ENCODE measurements at places on chromosomes 7 and 10. TPM values are rescaled to one million over a fixed set of nuclear protein-coding genes. Genes with fewer than 3 reads are reported as not detected.

DNA sequence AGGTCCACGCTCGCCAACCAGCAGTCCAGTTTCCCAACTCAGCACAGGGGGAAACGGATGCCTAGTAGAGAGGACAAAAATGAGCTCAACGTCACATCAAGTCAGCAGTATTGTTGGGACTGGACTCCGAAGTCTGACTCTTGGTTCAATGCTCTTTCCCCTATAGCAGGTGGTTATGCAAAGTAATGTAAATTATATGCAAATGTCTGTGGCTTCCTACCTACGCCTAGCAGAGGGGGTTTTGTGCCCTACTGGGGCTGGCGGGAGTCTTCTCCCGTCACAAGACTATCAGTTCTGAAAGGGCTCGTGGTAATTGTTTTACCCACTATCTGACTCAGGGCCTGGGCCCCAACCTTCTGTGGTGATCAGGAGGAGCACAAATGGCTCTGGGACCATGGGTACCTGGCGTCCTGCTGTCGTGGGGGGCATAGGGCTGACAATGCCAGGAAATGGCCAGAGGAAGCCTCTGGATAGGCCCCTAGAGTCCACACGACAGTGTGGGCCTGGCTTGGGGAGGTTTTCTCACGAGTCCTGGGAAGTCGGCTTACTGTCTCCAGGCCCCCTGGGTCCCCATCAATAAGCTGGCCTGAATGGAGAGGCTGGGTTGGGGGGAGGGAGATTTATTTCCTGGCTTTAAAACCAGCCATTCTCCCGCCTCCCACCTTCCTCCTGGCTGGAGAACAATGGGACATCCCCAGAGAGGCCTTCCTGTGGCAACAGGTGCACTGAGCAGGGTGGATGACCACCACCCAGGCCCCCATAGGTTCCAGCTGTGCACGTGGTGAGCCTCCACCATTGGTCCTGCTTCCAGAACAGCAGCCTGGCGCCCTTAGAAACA is 41.8 kb downstream of the UNC5B start:
- no peak for DNase-seq

DNA sequence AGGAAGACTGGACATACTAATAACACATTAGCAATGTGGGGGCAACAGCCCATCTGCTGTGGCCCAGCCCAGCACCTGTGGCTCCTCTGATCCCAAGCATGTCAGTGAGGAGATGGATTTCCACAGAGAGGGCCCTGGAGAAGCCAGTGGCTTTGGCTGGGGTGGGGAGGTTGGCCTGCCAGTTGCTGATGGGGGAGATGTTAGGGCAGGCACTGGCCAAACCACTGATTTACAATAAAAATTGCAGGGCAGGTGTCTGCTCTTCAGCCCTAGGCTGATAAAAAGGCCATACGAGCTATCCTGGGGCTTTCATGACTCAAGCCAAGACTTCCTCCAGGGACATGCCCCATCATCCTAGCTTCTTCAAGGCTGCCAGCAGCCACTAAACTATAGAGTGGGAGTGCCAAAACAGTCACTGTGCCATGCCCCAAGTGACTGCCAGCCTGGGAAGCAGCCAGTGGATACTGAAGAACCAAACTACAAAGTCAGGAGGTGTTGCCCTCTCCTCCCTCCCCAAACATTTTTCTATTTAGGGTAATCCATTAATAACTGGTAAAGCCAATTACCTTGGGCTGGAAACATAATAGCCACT is 37.8 kb downstream of the DPCD start:
- DNase-seq: no peak

DNA sequence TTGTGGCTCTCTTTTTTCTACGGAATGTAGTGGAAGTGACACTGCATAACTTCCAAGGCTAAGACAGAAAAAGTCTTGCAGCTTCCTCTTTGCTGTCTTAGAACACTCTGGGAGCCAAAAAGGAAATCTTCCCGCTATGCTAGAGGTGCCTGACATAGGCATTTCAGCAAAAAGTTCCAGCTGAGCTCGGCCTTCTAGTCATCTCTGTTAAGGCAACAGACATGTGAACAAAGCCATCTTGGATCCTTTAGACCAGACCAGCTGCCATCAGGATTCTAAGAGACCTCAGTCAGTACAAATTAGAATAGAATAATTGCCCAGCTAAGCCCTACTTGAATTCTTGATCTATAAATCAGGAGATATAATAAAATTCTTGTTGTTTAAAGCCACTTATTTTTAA is 16.3 kb upstream of the COL1A2 start:
- no peak for DNase-seq

DNA sequence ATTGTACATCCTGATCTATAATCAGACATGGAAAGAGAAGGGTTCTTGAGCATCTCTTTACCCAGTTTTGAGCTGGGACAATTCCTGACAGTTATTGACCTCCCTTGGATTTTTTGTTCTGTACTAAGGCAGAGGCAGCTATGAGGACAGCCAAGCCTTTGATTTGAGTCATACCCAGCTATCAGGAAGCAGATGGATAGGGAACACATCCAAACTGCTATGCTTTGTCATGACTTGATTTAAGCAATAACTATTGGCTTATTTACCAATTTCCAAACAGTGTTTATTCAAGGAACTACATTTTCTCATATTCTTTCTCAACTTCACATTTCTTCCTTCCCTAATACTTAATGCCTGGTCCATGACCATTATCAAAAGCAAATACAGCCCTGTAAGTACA is 396.4 kb upstream of the STEAP1 start:
- DNase-seq: no peak

The ENKUR gene
- polyA plus RNA-seq: 0.16 TPM

The TDRD1 gene
- not detected for polyA plus RNA-seq

The UPK3BL2 gene
- 0.39 TPM for polyA plus RNA-seq

Measured in CD14-positive monocyte (primary cell).